ENCODE measurements at places on chromosomes 2 and 18. TPM values are rescaled to one million over a fixed set of nuclear protein-coding genes. Genes with fewer than 3 reads are reported as not detected.

DNA sequence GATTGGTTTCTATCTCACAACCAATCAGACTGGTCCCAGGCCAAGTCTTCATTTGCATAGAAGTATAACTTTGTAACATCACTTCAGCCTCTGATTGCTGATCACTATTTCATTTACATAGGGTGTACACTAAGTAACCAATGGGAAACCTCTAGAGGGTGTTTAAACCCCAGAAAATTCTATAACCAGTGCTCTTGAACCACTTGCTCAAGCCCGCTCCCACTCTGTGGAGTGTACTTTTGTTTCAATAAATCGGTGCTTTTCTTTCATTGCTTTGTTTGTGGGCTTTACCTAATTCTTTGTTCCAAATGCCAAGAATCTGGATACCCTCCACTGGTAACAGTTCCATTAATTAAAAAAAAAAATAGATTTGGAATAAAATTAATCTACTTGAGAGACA lies 77.0 kb downstream of the TMEFF2 start:
- no peaks in the 10 kb centered on the region for H3K36me3 ChIP-seq
- no peak overlapping the region for H3K4me3 ChIP-seq
- no peak for DNase-seq
- H3K27ac ChIP-seq: no peak overlapping the region
- no peaks in the 10 kb centered on the region for H3K4me1 ChIP-seq

- peak overlapping the region; percentile 90 for H3K27ac ChIP-seq
- no peak overlapping the region for H3K4me3 ChIP-seq
- peaks cover 33% of the 10 kb centered on the region for H3K4me1 ChIP-seq
- H3K36me3 ChIP-seq: no peaks in the 10 kb centered on the region
- no peak for DNase-seq
- H3K27me3 ChIP-seq: no peaks in the 10 kb centered on the region
Measured at GRCh38 chr2:120739438-120740090, 3.9 kb downstream of the GLI2 start.

RFTN2 gene
- 16.1 TPM for total RNA-seq

- DNase-seq: no peak
- no peaks in the 10 kb centered on the region for H3K4me1 ChIP-seq
- H3K27me3 ChIP-seq: no peaks in the 10 kb centered on the region
Measured at GRCh38 chr2:178731300-178731699, 75.9 kb downstream of the TTN start.

- no peak for DNase-seq
- no peaks in the 10 kb centered on the region for H3K27me3 ChIP-seq
- H3K4me3 ChIP-seq: no peak overlapping the region
- no peak overlapping the region for H3K27ac ChIP-seq
Measured at GRCh38 chr2:157229572-157229971, 27.9 kb upstream of the GALNT5 start.

IL18RAP gene
- 2.4 TPM for total RNA-seq

- H3K4me1 ChIP-seq: peaks cover 3% of the 10 kb centered on the region
- DNase-seq: no peak
- no peaks in the 10 kb centered on the region for H3K27me3 ChIP-seq
- peak within 1 kb of the TSS; percentile 18 for H3K27ac ChIP-seq
- H3K4me3 ChIP-seq: no peak within 1 kb of the TSS
- no peaks in the 10 kb centered on the region for H3K36me3 ChIP-seq
Measured at GRCh38 chr18:3219631-3220335, at the start of gene MYOM1. MYOM1 (minus strand) TSS chr18:3219968; CDS start chr18:3215223, 4,745 bp downstream.

CAPN14 gene
- 1.1 TPM for total RNA-seq

DNA sequence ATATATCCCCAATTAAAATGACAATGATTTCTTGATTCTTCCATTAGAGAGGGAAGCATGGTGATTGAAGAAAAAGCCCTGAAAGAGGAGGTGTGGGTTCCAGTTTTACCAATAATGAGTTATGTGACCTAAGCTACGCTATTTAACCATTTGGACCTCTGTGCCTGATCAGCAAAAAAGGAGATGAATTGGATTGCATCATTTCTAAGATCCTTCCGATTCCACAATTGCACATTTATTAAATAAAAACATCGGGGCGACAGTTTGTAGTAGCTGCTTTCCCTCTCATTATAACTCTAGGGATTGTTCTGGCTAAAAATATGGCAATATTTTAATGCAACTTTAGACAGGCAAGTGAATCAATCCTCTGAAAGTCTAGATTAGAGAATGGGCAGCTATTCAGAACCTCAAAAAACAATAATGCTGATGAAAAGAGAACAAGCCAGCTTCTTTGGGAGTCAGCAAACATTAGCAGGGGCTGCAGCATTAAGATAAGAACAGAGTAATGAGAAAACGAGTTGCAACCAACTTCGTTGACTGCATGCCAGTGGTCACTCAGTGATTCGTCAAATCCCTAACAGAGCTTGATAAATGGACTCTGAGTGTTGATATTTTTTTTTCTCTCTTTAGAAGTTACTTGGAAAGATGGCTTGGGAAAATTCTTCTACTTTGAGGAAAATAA lies 301.2 kb downstream of the AGPS start:
- no peak overlapping the region for H3K27ac ChIP-seq
- no peaks in the 10 kb centered on the region for H3K27me3 ChIP-seq
- no peaks in the 10 kb centered on the region for H3K36me3 ChIP-seq
- H3K4me1 ChIP-seq: no peaks in the 10 kb centered on the region
- DNase-seq: no peak

Data from testis (tissue), 5 donors.